WERI-Rb-1 (cell line): ENCODE measurements at places on chromosomes 16 and 17.
A peak's percentile ranks its signal among the peaks of the same experiment; 100 is the strongest.

DNA sequence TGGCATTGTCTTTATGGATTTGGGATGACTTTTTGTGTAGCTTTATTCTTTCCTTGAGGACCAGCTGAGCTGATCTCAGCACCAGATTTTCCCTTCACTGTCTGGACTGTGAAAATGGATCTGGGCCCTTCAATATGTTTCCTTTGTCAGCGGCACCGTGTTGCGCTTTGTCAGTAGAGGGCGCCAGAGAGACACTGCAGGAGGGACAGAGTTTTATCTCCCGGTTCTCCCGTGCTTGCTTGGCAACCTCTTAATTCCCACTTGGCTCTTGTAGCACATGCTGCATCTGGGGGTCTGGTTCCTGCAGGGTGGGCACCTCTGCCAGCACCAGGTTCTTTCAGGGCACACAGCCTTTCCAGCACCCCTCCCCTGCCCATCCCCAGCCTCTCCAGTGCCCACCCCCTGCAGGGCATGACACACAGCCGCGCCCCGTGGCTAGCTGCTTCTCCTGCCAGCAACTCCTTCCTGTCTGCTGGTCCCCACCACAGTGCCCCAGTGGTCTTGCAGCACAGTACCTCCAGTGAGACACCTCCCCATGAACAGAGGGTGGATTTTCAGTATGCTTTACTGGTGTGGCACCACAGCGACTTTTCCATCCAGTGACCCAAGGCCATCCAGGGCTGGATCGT, 19.6 kb downstream of the OR1D5 start:
- DNase-seq = peak; percentile 41

DNA sequence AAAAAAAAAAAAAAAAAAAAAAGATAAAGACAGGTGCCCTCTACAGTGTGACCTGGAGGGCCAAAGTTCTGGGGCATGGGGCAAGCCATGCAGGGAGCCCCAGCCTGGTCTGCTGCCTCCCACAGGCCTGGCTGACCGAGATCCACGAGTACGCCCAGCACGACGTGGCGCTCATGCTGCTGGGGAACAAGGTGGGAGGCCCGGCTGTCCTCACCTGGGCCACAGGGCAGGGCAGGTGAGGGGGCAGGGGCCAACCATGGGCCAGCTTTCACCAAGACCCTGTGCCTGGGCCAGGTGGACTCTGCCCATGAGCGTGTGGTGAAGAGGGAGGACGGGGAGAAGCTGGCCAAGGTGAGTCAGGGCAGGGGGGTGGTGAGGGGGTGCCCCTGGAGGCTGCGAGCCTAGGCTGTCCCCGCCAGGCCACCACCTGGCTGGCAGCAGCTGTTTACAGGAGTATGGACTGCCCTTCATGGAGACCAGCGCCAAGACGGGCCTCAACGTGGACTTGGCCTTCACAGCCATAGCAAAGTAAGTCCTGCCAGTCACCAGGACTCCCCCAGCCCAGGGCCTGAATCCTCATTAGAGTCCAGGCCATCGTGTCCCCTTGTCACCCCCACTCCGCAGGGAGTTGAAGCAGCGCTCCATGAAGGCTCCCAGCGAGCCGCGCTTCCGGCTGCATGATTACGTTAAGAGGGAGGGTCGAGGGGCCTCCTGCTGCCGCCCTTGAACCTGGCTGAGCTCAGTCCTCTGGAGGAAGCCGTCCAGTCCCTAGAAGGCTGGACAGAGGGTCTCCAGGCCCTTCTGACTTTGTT, 2.7 kb upstream of the TRAF7 start:
- peak; percentile 67 for DNase-seq

DNA sequence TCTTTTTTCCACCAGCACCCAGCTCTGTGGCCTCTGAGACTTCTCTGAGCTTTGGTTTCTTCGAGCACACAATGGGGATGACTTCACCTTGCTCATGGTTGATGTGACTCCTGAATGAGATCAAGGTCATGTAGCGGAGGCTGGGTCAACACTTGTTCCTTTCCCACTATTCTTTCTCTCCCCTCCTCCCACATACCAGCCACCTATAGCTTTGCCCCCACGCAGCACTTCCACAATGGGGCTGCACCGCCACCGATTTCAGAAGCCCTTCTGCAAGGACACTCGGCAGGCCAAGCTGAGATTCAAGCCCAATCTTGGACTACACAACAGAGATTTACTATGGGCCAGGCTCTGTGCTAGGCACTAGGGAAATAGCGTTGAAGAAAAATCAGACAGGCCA, 14.4 kb downstream of the TRIM25 start:
- no peak for DNase-seq

DNA sequence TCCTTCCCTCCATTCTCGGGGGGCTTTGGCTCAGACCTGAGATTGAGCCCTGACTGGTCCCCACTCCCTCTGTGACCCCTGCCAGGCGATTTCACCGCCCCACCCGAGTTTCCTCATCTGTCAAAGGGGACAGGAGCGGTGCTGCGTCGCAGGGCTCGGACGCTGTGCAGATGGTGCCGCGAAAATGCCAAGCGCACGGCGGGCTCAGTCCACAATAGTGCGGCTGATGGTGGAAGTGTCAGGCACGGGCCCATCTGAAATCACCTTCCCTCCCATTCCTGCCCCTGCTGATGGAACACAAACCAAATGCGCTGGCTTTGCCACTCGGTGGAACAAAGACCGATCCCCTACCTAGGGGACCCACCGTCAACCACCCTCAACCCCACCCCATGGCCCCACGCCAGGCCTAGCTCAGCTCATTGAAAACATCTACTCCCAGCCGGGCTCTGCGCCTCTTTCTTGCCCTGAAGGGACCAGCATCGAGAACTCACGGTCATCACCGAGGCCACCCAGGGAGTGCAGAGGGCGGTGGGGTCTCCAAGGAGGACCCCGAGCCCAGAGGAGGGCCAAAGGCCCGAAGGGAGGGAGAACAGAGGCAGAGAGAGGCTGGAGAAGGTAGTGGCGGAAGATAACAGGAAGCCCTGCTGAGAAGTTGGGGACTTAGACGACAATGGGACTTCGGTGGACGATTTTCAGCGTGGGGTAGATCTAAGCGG, 1.4 kb downstream of the CARHSP1 start:
- no peak for DNase-seq

- no peak for DNase-seq
Observed at GRCh38 chr17:38342886-38343607, 709 bp downstream of the GPR179 start.

GRCh38 chr17:79002291-79002690, 7.3 kb downstream of the CANT1 start:
- no peak for DNase-seq

- no peak for DNase-seq
Observed at GRCh38 chr17:74963656-74964055, 8.9 kb downstream of the HID1 start.
